ENCODE measurements at places on chromosomes 2 and 18.

- DNase-seq = peak; percentile 59
These were observed 276 bp downstream of the NFE2L2 start for GRCh38 chr2:177264209-177264692.

- no peak for DNase-seq
These were observed 537 bp downstream of the AGFG1 start for GRCh38 chr2:227472265-227473121.

DNA sequence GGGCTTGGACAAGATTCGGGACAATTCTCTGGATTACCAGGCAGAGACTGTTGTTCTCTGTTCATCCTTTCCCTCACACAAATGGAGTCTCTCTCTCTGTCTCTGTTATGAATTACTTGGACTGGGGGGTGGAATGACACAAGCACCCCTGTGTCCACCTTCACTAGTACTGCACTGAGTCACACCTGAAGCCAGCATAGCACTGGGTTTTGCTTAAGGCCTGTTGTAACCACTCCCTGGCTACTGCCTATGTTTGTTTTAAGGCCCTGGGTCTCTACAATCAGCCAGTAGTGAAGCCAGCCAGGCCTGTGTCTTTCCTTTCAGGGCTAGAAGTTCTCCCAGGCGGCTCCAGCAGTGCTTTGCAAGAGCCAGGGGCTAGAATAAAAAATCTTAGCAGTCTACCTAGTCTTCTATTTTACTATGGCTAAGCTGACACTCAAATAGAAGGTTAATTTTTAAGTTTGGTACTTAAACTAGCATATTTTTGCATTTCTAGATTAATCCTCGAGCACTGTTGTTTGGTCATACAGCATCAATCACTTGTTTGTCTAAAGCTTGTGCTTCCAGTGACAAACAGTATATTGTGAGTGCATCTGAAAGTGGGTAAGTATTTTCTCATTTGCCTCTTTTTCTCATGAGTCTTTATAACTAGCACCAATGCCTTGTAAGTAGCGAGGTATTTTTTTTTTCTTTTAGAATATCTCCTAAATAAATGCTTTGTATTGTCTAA lies 27.8 kb downstream of the WDR7 start:
- no peak for DNase-seq

- peak; percentile 75 for DNase-seq
These were observed at the start of gene NTSR2 for GRCh38 chr2:11669454-11670291. TSS of gene NTSR2 (minus strand) at chr2:11670195. CDS start at chr2:11670129, 66 bp downstream.

DNA sequence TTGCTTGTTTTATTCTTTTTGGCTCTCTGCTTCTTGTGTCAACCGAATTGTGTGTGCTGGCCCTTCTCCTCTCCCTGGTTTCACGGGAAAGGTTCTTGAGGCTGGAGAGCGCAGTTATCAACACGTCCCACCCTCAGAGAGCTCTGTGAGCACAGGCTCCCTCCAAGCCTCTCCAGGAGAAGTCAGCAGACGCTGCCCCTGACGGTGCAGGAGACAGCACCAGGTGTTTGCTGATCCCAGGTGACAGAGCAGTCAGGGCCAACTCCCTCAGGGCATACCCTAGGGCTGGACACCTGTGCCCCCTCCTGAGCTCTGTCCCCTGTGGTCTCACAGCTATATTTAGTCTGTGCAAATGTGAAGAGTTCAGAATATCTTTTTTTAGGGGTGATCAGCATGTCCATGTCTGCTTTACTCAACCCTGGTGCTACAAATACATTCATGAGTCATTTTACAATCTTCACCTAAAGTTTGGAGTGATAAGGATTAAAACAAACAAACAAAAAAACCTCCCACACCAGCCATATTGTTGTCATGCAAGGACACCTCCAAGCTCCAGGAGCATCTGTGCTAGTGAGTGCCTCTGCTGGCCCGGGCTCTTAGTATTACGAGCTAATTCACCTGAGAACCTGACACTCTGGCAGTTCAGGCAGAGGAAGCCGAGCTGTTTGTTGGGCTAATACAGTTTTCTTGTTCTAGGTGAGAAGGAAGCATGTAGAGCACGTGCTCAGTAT lies 65.9 kb upstream of the TMEM200C start:
- DNase-seq = no peak

DNA sequence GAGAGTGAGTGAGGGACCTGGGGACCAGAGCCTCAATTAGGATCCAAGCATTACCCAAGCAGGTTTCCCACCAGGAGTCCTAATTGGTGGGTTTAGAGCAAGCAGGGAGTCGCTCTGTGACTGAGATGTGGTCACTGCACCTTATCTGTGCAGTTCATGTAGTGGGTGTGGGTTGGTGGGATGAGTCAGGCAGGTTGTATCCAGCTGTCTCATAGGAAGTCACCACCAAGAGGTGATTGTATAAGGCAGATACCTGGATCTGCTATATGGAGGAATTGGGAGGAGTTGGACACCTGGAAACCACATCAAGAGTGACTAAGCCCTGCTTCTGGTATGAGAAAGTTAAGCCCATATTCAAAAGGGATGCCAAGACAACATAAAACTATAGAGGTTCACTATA lies 106.8 kb downstream of the ARHGAP28 start:
- no peak for DNase-seq

DNA sequence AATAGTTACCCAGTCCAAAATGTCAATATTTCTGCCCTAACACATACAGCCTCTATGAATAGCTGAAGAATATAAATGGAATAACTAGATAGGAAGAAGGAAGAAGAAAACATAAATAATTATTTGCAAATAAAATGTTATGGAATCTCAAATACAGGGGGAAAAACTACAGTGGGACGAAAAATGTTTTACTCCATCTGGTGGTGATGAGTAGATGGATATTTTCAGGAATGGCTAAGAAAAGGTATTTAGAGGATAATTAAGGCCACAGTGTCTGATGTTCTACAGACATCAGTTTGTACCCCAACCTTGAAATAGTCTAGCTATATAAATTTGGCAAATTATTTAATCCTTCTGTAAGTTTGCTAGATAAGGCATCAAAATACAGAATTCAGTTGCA lies 178.1 kb upstream of the FSHR start:
- no peak for DNase-seq

- no peak for DNase-seq
These were observed 66.4 kb downstream of the UBE2E3 start for GRCh38 chr2:181046833-181047232.

DNA sequence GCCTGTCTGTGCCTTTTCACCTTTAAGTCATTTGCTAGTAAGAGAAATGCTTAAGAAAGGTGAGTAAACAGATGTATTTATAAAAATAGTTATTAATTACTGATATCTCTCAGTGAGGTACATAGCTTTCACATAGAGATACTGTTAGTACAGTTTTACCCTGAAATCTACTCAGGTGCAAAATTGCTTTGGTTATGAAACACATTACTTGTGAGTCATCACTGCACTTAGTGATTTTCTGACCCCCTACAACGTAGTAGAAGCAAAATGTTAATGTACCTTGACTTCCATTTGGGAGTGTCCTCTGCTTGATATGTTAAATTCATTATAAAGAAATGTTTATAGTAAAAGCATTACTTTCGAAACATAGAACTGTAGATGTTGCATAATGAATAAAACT lies 6.5 kb downstream of the GLS start:
- no peak for DNase-seq

GRCh38 chr18:9209279-9209678 lies 72.7 kb downstream of the ANKRD12 start:
- DNase-seq = no peak

- DNase-seq = no peak
These were observed 185.7 kb downstream of the ACKR3 start for GRCh38 chr2:236755278-236755840.

DNA sequence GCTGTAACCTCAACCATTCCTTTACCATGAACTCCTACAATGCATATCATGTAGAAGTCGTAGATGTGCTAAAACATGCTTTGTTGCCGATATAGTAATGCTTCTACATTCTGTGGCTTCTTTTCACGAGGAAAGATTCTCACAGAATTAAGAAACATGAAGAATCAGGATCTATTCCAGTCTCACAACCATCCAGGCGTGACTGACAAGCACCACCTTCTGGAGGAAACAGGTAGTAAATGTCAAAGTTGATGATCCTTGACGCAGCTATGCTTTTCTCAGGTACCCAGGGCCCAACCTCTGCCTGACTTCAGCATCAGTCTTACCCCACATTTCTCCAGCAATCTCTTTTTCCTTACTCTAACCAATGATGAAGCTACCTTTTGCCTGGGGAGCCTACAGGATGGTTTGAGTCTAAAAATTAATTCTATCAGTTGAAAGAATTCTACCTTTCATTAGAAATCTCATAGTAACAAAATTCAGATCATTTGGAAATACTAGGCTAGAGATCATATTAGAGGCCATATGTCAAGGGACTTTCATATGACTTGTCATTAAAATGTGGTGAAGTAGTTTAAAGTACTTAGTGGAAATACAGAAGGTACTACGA lies 123.3 kb upstream of the RND3 start:
- no peak for DNase-seq

GRCh38 chr2:50746526-50746925 lies 285.4 kb downstream of the NRXN1 start:
- no peak for DNase-seq

DNA sequence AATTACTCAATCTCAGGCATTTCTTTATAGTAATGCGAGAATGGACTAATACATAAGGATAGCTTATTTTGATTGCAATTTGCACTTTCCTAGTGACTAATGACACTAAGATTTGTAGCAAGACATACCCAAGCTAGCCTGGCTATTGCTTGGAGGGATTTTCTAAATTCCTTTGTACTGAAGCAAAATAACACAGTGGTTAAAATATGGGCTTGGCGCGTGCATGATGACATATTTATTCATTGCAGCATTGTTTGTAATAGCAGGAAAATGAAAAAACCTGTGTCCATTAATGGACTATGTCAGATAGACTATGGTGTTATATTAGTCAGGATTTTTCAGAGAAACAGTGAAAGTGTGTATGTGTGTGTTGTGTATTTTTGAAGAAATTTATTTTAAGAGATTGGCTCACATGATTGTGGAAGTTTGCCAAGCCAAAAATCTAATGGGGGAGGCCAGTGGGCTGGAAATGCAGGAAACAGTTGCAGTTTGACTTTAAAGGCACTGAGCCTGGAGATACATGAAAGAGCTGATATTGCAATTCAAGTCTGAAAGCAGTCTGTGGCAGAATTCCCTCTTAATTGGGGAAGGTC lies 16.7 kb upstream of the LAPTM4A start:
- no peak for DNase-seq

DNA sequence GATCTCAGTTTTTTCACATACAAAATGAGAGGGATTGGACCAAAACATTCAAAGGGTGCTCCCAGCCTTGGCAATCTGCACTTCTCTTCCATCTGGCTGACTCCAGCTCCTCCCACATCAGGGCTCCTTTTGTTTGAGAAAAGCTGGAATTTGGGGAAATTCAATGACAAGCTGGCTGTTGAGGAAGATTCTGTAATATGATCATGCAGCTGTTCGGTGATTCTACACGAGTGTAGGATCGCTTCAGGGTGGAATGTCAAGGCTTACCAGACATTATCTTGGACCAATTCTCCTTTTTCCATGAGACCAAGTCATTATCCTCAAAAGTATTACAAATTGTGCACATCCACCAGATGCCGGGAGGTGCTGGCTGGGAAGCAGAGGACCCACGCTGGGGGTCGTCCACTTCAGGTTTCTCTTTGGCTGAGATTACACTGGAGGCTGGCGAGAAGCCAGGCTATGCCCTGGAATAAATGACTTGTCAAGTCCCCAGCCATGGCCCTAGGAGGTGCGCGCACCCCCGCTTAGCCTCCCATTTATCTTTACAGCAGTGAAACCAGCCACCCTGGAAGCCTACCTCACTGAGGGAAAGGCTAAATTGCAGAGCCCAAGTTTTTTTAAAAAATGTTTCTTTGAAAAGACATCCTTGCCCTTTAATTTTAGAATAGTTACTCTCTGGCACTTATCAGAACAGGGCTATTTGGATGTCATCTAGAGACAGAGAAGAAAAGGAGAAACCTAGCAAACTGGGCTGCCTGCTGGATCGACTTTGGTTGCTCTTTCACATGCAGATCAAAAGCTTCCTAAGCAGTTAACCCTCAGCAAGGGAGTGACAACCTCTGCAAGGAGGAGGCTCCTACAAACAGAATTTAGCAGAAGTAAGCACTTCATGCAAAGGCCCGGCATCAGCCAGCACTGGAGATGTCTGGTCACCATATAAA lies 42.5 kb upstream of the LCLAT1 start:
- no peak for DNase-seq

DNA sequence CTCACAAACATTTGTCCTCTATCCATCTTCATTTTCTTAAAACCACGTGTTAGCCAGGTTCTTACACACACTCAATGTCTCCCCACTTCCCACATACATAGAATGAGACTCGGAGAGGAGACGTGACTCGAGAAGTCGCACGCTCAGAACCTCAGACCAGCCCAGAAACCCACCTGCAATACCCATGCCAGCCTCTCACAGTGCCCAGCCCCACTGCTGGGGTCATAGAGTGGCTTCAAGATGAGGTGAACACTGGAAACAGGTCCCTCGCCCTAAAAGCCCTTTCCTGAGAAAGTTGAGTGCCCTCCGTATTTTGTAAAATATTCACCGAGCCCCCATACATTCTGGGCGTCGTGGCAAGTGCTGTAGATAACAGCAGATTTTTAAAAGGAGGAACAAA lies 487.4 kb downstream of the EIPR1 start:
- DNase-seq = no peak

GRCh38 chr18:56593906-56594305 lies 44.5 kb downstream of the TXNL1 start:
- no peak for DNase-seq

GRCh38 chr2:140814141-140814540 lies 1316.7 kb downstream of the LRP1B start:
- DNase-seq = no peak

DNA sequence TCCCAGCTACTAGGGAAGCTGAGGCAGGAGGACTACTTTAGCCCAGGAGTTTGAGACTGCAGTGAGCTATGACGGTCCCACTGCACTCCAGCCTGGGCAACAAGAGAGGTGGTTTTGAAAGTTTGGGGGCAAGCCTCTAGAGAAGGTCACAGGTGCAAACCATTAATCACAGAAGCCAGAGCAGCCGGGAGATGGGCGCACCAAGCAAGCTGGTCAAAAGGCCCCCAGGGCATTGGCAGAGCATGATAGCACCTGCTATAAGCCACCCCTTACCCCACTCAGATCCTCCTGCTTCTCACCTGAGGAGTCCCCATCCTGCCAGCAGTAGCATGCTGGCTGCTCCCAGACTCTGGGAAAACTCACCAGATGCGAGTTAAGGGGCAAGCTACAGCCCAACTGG lies 116.1 kb upstream of the RAB12 start:
- no peak for DNase-seq

GRCh38 chr18:36653141-36653869 lies 175.5 kb downstream of the TPGS2 start:
- no peak for DNase-seq

- DNase-seq = no peak
These were observed 620.8 kb upstream of the ACVR2A start for GRCh38 chr2:147224070-147224469.

- DNase-seq = no peak
These were observed 141.8 kb downstream of the MYO5B start for GRCh38 chr18:50053111-50053510.

- no peak for DNase-seq
These were observed 39.1 kb downstream of the MRPS5 start for GRCh38 chr2:95082477-95082876.

All from adrenal gland (tissue), 19 donors.